ENCODE measurements at places on chromosomes 12 and 14.
A peak's percentile ranks its signal among the peaks of the same experiment; 100 is the strongest.

DNA sequence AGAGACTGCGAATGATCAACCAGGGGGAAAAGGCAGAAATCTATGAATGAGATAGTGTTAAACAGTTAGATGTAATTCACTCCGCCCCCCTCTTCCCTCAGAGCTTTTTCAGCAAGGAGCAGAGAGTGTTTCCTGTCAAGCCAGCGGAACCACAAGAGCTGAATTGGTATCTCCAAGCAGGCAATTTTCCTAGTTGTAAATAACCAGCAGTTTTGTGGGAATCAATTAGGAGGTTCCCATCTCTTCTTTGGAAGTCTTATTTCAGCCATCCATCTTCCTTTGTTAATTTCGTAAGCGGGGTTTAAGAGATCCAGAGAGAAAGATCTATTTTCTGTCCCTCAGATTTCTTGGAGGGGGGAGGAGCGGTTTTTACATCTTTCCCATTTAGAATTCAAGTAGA, 178.0 kb downstream of the FOXN3 start:
- no peak for DNase-seq

GRCh38 chr14:105945896-105946295, 419.5 kb downstream of the TMEM121 start:
- DNase-seq, result peak; percentile 12

- DNase-seq, result peak; percentile 14
These were observed 98.7 kb downstream of the GAS2L3 start for GRCh38 chr12:100672075-100672592.

- DNase-seq, result no peak
These were observed 1.1 kb upstream of the HDAC7 start for GRCh38 chr12:47820631-47821345.

DNA sequence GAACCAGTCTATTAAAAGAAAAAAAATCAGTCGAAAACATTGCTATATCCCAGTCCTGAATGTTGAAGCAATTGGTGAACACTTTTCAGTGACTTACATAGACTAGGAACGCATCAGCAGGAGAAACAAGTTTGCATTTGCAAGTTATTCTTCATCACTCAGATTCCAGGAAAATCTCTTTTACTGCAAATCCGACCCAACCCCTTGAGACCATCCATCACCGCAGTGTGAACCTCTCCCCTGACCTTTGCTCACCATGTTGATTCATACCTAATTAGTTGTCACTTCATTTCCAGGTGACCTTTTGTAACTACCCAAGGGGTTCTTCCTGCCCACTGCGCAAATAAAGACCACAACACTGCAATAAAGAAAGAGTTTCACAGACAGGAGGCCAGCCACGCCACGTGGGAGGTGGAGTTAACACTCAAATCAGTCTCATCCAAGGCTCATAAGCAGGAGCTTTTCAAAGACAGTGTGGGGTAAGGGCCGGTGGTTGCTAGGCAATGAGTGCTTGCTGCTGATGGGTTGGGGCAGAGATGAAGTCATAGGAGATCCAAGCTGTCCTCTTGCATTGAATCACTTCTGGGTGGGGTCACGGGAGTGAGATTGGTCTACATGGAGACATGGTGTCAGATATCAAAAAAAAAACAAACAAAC, 241.3 kb upstream of the TMEM132C start:
- DNase-seq, result no peak

DNA sequence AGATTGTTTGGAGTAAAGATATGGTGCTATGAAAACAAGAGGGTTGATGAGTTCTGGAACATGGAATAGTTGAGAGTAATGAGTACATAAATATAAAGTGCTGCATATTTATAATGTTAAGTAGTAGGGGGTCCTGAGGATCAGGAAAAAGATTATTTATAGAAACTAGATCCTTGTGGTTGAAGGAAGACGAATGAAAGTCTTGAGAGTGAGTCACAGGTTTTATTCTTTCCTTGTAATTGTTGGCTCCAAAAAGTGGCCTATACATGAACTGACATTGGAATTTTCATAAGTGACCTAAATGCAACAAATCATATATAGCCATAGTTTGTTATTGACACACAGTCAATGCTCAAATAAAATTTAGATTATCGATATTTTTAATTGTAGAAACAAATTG, 440.4 kb upstream of the PRICKLE1 start:
- no peak for DNase-seq

DNA sequence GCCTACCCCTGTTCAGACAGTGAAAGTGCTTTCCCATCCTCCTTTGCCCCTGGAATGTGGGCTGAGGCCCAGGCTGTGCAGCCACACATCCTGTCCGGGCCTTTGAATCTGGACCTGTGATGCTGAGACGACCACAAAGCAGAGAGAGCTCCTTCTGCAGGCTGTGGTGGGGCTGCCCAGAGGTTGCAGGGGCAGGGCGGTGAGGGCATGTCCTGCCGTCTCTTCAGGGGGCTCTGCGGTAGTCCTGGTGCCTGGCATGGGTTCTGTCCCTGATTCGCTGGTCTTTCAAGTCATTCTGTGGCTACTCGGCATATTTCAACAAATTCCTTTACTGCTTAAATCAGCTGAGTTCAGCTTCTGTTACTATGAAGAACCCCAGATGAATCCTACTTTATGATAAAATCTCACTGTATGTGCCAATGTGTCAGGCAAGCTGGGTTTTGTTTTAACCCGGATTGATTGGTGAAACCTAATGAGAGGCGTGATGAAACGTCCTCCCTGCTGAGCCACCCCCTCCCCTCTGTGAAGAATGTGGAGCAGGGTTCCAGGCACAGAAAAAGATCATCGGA, 63.4 kb upstream of the DICER1 start:
- no peak for DNase-seq

GRCh38 chr14:44170556-44170955, 336.5 kb downstream of the FSCB start:
- no peak for DNase-seq

DNA sequence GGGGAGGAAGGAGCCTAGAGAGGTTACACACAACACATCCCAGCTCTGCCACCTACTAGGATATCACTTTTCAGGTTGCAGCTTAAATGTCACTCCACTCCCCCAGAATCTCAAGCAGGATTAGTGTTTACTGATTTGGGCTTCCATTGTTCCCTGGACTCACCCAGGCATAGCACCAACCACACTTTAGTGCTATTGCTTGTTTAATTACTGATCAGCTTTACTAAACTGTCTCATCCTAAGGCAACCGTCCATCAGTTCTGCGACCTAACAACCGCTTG, 6.1 kb upstream of the KRT18 start:
- no peak for DNase-seq

DNA sequence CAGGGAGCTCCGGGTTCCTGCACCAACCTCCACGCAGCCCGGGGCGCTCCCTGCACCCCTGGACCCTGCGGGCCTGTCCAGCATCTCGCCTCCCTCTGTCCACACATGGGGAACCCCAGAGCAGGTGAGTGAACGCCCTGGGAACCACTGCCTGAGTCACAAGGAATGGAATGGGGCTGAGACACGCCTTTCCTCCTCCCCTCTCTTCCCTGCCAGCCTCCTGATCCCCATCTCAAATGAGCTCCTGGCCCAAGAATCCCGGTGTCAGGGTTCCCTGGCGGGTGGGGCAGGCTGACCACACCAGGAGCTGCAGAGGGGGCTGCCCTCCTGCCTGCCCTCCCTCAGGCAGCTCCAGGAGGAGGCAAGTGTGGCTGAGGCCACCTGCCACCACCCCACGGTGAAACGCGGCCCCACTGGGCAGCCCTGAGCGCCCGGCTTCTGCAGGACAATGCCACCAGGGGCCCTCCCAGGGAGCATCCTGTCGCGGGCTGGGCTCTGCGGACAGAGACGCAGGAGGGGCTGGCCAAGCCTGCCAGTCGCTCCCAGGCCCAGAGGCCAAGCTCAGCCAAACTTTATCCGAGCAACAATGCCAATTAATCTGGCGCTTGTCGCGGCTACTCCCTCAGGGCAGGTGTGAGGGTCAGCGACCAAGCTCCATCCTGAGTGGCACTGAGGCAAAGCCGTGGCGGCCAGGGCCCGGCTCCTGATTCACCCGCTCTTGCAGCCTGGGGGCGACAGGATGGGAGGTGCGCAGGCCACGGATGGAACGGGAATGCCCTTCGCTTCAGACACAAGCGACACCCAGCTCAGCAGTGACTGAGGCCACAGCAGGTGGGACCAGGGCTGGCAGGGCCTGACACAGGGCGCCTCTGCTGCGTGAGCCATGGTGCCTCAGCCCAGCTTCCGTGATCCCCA, 44.3 kb downstream of the GALNT9 start:
- no peak for DNase-seq
